Stimulated activated CD4-positive, alpha-beta T cell treated with anti-CD3 and anti-CD28 coated beads, Interleukin-4, amount 100 ng/mL, for 4 hours (primary cell): ENCODE measurements at places on chromosomes 3 and 15.

GRCh38 chr3:133448478-133449122 lies 48.7 kb downstream of the BFSP2 start:
- no peak for DNase-seq

DNA sequence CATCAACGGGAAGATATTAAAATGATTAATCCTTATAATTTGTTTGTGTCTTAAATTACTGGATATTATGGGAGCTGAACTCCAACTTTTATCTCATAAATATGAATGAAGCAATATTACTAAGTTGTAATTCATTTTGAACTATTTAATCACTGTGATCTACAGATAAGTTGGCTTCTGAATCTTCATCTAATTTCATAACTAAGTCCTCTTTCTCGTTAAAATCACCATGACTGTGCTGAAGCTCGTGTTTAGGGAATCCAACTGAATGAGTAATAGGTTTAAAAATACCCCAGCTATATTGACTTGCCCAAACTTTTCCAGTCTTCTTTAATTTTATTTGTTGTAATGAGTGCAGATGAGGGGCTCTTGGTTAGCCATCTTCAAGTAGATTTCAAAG lies 14.1 kb downstream of the MDFIC2 start:
- DNase-seq: no peak

- DNase-seq: no peak
These were observed 79.2 kb downstream of the P3H2 start for GRCh38 chr3:190041333-190042041.

DNA sequence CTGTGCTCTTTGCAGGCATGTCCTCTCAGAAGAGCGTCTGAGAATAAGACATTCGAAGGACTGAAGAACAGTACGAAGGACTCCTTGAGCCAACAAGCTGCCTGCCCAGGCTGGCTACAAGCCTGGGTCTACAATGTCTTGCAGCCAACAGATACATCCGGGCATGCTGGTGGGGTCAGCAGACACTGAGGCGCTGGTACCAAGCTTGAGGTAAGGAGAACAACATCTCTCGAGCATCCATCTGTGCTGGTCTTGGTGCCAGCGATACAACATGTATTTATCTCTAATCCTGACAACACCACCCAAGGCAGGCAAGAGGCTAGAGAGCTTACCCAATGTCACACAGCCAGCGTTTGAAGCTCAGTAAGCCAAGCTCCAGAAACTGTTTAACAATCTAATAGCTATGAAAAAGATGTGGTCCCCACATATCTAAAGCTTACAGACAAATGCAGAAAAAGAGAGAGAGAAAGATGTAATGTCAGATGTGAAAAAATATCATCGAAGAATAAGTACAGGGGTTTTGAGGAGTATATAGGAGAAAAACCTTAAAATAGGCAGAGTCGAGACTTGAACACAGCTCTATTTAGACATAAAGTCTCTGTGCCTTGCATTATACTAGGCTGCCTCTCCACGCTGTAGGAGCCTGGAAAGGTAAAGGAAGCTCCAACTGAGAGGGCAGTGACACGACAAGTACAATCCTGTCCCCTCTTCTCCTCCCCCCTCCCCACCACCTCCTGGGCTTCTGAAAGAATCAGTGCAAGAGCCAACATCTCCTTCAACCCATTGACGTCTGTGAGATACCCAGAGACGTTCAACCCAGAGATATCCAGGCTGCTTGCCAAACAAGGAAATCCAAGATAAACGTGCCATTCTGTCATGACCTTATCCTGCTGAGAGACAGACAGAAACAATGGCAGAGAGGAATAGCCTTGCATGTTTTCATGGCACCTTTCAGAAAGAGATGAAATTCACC lies 39.4 kb downstream of the WWTR1 start:
- DNase-seq: no peak

DNA sequence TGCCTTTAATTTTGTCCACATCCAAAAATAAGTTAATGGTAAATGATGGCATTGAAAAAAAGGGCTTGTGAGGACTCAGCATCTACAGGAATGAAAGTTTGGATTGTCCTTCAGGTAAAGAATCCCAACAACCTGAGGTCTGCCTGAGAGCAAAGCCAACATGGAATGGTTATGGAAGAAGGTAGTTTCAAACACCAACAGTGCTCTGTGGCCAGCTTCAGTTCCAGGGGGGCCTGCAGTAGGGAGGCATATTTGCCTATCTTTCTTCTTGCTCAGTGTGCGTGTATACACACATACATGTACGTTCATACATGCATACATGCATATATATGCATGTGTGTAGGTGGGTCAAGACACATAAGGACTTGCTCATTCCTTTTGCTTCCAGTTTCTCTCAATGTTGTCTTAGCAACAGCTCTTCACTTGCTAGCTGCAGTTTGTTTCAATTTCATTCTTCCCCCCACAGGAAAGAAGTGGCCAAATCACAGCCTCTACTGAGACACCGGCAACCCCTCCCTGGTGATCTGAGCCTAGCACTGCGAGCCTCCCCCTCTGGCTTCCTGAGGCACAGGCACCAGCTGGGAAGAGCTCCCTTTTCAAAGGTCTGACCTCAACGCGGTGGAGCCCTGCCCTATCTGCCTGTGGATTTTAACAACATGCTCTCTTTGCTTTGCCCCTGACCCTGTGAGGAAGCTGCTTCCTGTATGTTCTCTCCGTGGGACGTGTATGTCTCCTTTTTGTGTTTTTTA lies 146.2 kb downstream of the KLF13 start:
- peak; percentile 52 for DNase-seq

DNA sequence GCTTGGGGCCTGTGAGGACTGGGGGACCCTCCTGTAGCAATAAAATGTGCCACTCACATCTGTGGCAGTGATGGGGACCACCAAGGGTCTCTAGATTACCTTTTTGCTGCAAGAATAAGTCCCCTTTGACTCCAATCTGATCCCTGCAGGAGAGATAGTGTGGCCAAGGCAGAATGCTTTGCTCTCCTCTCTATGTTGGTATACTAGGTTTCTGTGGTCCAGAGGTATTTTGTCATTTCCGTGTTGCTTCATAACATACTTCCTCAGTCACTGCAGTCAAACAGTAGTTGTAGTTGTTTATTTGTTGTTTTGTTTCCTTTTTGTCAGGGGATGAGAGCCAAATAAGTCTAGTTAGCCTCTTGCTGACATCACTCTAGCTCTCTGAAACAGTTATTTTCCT lies 13.1 kb upstream of the NAALADL2 start:
- DNase-seq: no peak

DNA sequence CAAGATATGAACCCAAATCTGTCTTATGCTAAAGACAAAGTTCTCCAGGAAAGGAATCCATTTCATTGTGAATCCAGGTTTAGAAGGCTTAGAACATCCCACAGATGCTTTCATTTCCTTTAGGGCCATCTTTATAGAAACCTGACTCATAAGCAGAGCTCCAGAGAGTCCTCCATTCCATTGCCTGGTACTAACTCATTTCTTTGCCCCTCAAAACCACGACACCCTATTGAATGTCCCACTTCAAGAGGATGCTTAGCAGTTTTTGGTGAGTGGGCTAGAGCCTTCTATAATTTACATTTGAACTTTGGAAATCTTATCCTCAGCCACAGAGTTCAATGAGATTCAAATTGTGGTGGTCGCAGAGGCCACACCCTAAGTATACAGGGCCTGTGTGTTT lies 325.0 kb downstream of the NTRK3 start:
- no peak for DNase-seq

DNA sequence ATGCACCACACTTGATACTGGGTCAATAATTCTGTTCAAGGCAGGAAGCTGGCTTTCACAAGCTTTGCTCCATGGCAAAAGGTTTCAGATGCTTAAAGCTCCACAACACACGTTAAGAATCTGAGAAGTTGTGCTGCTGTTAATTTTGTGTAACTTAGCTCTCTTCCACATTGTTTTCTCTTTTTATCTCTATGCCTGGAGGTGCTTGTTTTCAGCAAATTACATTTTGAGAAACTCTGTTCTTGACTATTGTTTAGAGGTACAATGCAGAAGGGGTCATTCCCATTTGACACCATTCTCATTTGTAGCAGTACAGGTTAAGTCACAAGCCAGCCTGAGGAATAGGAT lies 156.0 kb downstream of the FNDC3B start:
- no peak for DNase-seq

- no peak for DNase-seq
These were observed 63.8 kb downstream of the NCEH1 start for GRCh38 chr3:172647080-172647479.

GRCh38 chr3:182392182-182392937 lies 400.9 kb upstream of the ATP11B start:
- no peak for DNase-seq
